Stimulated activated CD4-positive, alpha-beta T cell treated with anti-CD3 and anti-CD28 coated beads, Interleukin-15, amount 100 ng/mL, for 1 hour (primary cell): ENCODE measurements at places on chromosomes 6 and 20.

- no peak for DNase-seq
Observed at GRCh38 chr6:89314692-89315091, 407 bp downstream of the GABRR2 start.

DNA sequence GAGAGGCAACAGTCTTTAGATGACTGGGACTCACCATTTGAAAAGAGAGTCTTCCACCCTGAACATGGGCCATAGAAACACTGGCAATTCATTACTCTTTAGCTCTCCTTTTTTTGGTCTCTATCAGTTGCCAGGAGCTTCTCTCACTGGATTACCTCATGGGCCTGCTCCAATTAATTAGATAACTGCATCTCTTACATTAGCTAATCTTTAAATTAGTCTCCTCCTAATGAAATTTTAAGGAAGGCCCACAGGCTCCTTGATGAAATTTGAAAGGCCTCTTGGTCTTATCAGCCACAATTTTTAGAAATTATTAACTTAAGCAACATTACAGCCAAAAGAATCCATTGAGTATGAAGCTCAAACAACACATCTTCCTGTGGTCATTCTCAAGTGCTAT, 184.4 kb downstream of the UNC5CL start:
- no peak for DNase-seq

GRCh38 chr6:97437087-97437486, 154.1 kb upstream of the MMS22L start:
- DNase-seq = no peak

- DNase-seq = no peak
Observed at GRCh38 chr6:38843798-38844197, 128.7 kb downstream of the DNAH8 start.
